ENCODE measurements at places on chromosomes 3 and 15.

DNA sequence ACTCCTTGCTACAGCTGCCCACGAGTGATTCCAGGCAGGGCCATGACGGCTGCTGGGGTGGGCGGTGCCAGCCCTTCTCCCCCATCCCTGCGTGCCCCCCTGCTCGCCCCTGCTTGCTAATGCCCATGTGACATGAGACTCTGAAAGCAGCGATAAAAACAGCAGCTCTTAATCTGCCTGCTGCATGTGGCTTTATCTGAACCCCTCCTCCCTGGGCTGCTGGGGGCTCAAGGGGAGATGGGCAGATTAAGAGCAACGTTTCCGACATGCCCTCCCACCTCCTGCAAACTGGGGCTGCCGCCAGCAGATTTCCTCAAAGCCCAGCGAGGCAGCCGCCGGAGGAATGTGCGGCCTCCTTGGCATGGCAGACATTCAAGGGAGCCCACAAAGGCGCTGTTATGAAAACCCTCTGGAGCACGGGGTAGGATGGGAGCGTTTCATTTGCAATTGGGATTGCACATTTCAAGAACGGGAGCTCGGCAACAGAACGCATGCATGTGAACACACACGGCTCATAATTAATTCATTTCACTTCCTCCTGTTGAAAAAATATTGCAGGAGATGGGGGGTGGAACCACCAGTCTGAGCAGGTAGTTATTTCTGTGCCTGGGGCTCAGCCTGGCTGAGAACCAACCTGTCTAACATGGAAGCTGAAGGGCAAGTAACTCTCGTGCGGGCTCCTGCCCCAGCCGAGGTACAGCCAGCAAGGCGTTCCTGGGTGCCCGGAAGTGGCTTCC, 504.2 kb upstream of the PROK2 start:
- no peak for DNase-seq

DNA sequence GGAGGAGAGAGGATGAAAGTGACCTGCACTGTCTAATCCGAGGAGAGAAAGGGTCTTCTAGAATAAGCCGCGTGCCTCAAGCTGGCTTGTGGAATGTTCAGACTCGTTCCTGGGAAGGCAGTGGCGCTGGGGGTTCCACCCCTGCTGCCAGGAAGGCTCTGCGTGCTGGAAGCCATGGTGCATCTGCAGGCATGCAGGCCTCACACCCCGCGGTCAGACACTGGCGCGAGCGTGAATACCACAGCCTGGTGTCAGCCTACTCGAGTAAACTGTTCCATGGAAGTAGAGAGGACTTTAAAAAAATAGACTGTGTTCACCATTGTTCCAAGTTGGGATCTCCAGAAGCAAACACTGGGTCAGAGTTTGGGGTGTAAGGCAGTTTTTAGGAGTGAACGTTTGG, 25.9 kb upstream of the GABRG3 start:
- DNase-seq: no peak

GRCh38 chr3:13427662-13428603, 7.8 kb upstream of the NUP210 start:
- no peak for DNase-seq

DNA sequence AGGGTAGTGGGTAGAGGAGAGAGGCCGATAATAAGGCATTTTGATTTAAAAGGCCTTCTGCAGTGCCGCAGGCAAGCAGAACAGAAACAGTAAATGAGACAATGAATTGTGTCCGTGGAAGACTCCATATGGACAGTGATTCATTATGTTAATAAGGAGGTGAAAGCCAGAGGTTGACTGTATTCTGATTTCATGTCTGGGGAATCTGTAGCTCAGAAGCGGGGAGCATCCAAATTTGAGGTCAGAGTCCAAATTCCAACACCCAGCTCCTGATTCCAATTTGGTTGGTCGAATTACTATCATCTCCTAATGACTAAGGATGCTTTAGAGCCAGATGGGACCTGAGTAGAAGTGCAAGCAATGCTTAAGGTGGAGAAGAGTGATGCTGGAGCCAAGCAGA, 1.0 kb upstream of the TBC1D21 start:
- no peak for DNase-seq

GRCh38 chr3:167739190-167739810, 3.8 kb downstream of the SERPINI1 start:
- no peak for DNase-seq

DNA sequence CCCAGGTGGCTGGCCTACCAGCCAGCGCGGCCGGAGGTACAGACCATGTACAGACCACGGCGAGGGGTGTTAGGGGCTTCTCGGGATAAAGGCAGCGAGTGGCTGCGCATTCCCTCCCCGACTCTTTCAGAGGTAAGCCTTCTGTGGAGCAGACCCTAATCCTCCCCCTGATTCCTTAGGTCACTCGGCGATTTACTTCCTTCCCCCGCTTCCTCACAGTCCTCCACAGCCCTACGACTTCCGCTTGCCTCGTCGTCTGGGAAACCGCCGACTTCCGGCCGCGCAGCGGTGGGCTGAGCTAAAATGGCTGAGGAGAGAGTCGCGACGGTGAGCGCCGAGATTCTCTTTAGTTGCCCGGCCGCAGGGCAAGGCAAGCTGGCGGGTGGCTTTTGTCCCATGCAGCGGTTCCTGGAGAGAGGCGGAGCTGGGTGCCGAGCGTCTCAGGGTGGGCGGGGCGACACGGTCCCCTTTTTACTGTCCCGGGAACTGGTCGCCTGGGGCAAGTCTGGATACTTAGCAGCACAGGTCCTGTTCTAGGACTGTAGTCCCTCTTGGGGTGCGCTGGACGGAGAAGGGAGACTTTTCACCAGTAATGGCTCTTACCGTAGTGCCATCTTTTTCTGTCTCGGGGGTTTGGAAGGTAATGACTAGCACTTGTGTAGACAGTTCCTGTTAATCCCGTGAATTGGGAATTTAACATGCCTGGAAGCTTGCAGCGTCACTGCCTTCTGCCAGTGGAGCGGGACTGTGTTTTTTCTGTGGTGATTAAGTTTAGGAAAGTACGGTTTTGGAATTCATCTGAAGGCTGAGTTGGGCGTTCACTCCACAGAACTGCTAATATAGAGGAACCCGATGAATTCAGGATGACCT, at the start of the genes BBS4 and HIGD2B:
BBS4 (plus strand) TSS at position 283 of the 870 bp plus-strand sequence; CDS start at position 304, 21 bp downstream.
HIGD2B (minus strand) TSS at position 258 of the 870 bp plus-strand sequence. CDS start 9,808 bp downstream, outside the sequence.
- peak; percentile 86 for DNase-seq

DNA sequence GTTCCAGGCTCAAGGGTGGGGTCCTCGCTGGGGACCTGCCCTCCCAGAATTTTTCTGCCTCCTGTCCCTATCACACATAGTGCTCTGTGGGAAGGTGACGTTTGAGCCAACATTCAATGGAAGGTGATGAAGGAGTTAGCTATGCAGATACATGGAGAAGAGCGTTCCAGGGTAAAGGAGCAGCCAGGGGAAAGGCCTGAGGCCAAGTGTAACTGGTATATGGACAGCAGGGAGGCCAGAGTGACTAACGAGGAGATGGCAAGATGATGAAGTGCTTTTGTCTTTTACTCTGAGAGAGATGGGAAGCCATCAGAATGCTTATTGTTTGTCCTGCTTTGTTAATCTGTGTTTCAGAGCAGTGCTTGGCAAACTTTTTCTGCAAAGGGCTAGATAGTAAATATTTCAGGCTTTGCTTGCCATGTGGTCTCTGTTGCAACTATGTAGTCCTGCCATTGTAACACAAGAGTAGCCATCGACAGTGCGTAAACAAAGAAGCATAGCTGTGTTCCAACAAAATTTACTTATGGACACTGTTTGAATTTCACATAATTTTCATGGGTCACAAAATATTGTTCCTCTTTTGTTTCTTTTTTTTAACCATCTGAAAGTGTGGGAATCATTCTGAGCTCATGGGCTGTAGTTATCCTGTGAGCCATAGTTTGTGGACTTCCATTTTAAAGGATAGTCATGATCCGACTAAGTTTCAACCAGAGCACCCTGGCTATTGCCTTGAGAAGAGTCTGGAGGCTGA, 25.8 kb upstream of the PIAS1 start:
- DNase-seq: no peak

GRCh38 chr15:63210151-63211091, 21.0 kb downstream of the RAB8B start:
- no peak for DNase-seq

DNA sequence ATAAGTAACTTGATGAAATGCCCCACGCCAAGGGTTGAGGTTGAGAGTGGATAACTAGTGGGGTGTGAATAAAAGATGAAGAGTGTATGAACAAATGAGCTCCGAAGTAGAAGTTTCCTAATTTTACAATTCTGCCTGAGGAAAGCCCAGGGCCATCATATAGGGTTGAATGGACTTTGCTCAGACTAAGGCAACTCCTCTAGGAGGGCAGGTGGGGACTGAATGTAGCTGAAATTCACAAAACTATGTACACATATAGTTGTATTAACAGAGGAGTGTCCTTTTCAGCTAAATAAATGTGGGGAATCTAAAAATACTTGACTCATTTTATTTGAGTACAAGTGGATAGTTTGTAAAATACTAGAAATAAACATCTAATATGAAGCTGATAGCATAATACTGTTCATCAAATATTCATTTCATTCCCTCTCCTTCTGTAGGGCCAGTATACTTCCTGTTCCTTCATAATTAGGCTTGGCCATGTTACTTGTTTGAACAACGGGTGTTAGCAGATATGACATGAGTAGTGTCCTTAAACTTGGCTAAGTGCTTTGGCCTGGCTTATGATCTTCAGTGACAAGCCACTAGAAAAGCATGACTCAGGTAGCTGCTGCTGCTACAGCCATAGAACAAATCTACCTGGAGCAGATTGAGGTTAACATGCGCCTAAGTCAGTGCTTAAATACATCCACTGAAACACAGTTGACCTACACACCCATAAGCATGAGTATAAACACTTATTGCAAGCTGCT, 26.5 kb downstream of the PLSCR1 start:
- DNase-seq: no peak

GRCh38 chr3:40720863-40721262, 196.1 kb downstream of the ZNF621 start:
- no peak for DNase-seq

DNA sequence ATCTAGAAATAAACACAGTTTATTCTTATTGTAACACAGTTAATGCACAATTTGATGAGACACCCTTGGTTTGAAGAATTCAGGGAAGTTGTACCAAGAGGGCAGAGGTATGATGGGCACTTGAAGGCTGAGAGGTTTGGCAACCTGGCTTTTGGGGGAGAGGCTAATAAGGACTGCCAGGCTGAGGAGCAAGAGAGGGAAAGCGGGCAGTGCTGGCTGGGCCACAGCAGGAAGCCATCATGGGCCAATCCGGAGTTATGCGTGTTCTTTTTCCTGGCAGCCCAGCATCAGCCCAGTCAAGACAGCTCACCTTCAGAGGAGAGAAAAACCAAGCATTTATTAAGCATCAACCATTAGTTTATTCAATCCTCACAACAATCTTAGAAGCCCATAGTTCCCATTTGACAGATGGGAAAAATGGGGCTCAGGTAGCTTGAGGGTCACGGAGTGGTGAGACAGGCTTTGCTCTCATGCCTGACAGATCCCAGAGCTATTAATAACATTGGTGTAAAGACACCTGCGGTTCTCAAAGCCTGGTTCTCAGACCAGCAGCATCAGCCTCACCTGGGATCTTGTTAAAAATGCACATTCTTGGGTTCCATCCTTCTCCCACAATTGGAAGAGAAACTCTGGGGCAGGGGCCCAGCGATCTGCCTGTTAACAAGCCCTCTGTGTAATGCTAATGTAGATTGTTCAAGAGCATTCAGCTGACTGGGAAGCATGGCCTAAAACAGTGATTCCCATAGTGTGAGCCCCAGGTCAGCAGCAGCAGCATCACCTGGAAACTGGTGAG, 183.7 kb downstream of the NTRK3 start:
- DNase-seq: no peak

DNA sequence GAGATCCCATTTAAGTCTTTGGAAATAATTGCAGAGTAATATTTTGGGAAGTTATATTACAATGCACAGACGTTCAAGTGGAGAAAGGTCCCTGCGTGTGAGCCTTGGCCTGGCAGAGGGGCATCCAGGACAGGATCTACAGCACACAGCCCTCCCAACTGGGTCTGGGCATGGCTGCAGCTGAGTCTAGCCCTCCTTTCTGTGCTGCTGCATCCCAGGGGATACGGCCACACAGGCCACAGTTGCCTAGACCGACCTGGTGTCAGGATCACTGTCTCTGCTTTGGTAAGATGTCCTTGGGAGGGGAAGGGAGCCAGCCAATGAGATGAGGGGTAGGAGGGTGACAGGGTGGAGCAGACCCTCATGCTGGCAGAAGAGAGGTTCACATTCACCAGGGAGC, 46.1 kb downstream of the APBA2 start:
- DNase-seq: no peak

All from lung microvascular endothelial cell (primary cell).